ENCODE measurements at places on chromosomes 6 and 20.

GRCh38 chr6:5905431-5906339 lies 101.0 kb downstream of the NRN1 start:
- DNase-seq, result no peak

DNA sequence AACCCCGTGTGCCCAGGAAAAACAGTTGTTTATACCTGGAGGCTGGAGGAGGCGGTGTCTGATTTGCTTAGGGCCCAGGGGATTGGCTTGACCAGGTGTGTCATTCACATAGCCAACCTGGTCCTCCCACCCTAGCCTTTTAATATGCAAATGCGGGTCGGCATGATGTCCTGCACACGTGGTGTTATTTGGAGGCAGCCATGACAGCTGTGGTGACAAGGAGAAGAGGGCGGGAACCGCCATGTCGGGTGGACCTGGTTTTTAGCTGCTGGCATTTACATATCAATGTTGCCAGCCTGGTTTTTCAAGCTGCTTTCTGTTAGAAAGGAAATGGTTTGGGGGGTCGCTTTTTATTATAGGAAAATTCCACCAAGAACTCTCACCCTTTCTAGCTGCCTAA lies 291.4 kb upstream of the QKI start:
- no peak for DNase-seq

- no peak for DNase-seq
Observed at GRCh38 chr20:11170565-11170964, 496.8 kb upstream of the JAG1 start.

DNA sequence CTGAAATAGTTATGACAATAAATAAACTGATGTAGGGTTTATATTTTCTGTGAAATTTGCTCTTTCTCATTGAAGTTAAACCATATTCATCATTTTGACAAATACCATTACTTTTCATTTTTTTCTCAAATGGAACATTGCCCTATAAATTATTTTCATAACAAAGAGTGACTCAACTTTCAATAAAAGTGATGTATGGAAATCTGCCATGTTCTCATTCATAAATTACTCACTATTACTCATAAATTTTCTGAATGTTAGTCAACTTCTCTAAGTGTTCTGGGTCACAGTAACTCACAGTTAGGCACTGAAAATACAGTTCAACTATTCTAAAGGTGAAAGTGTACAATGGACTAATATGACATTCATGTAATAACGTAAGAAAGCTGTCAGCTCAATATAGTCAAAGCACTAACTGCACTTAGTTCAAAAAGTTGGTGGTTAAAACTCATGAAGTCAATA lies 19.0 kb upstream of the STX11 start:
- DNase-seq, result no peak

DNA sequence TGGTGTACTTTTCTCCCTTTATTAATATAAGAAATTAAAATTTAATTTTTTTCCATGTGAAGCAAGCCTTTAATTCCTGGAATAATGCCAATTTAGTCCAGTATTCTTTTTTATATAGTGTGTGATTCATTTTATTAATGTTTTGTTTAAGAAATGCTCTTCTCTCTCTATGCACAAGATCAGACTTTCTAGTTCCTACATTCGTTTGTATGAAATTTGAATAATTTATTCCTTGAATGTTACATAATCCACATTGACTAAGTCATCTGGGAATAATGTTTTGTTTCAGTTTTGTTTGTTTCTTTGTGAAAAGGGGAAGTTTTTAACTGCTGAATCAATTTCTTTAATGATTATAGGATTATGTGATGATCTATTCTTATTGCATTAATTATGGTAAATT lies 181.4 kb upstream of the ID4 start:
- DNase-seq, result no peak

DNA sequence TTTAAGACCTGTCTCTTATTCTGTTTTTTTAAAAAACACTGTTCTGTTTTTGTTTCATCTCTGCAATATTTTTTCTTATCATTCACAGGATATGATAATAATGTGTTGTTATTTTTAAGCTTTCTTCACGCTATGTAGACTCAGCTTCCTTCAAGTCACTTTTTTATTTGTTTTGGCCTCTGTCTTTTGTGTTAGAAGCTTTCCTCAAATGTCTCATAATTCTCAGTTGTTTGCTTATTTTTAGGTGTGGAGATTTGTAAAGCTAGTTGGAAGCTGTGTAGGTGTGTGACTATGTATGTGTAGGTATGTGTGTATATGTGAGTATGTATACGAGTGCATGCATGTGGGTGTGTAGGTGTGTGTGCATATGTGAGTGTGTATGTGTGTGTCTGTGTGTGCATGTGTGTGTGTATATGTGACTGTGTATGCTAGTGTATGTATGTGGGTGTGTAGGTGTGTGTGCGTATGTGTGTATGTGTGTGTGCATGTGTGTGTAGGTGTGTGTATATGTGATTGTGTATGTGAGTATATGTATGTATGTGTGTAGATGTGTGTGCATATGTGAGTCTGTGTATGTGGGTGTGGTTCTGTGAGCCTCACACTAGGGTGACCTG lies 16.3 kb upstream of the VEGFA start:
- no peak for DNase-seq

GRCh38 chr6:126232671-126233070 lies 107.2 kb upstream of the CENPW start:
- DNase-seq, result no peak

DNA sequence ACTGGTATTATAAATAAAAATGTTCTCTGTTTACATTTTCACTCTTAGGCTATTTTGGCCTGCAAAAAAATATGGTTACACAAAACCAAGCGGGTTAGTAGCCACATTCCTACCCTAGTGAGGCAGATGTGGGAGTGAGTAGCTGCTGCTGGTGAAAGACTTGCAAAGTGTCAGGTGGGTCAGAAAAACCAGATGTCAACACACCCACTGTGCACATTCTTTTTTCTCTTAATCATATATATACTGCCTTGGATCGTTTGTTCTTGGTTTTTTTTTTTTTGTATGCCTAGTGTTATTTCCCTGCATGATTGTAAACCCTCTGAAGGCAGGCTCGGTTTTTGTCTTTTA lies 68.0 kb upstream of the TFB1M start:
- no peak for DNase-seq

DNA sequence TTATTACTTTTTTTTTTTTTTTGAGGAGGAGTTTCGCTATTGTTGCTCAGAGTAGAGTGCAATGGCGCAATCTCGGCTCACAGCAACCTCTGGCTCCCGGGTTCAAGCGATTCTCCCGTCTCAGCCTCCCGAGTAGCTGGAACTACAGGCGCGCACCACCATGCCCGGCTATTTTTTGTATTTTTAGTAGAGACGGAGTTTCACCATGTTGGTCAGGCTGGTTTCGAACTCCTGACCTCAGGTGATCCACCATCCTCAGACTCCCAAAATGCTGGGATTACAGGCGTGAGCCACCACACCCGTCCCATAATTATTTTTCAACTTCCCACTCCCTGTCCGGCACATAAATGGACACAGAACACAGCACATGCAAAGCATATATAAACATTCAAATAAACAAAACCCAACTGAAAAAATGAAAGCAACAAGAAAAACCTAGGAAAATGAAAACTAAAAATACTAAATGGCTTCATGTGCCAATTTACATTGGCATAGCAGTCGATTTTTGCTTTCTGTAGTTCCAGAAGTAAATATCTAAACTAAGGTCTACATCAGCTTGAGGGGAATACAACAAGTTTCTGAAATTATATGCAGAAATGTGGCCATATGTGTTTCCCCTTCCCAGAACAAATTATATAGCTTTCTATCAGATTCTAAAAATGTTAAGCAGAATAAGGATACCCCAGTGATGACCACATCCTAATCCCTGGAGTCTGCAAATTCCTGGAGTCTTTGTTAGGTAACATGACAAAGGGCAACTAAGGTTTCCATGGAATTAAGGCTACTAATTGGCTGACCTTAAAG lies 113.9 kb downstream of the HFE start:
- no peak for DNase-seq

GRCh38 chr6:147463651-147464050 lies 44.8 kb upstream of the SAMD5 start:
- DNase-seq, result no peak

- DNase-seq, result no peak
Observed at GRCh38 chr6:134669485-134669884, 280.4 kb downstream of the ALDH8A1 start.

DNA sequence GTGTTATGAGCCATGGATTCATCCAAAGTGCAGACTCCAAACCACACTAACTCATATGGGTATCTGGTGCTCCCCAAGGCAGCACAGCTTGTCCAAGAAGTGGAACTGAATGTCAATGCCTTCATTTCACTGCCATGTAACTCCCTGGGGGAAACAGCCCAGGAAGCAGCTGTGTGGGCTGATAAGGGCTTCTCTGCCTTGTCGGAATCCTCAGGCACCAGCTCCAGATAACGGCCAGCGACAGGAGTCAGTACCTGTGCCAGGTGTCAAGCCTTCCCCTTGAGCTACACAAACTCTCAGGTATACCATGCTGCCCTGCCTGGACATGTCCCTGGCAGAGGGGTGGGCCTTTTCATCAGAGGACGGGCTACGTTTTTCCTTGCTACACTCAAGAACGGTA lies 751.9 kb upstream of the CHD6 start:
- DNase-seq, result no peak

GRCh38 chr6:91486200-91486599 lies 899.3 kb upstream of the MAP3K7 start:
- no peak for DNase-seq

- DNase-seq, result no peak
Observed at GRCh38 chr6:79605061-79605460, 26.1 kb upstream of the SH3BGRL2 start.

GRCh38 chr6:74976026-74976425 lies 229.8 kb downstream of the COL12A1 start:
- no peak for DNase-seq

GRCh38 chr20:32512047-32512385 lies 73.1 kb downstream of the NOL4L start:
- DNase-seq, result no peak

DNA sequence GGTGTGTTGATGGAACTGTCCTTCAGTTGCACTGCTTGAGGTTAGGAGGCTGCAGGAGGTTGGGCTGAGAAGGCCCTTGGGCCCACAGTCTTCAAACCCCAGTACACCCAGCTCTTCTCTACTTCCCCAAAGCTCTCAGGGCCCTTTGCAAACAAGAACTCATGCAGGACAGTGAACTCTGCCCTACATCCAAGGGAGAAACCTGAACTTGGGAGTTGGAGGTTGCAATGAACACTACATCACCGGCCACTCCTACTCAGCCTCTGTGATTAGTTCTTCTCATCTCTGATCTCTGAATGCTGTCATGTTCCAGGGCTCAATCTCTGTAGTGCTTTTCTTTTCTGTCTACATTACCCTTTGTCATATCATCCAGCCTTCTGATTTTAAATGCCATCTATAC lies 148.5 kb upstream of the PDE7B start:
- DNase-seq, result no peak

GRCh38 chr6:4964675-4965561 lies 38.9 kb downstream of the RPP40 start:
- DNase-seq, result no peak

DNA sequence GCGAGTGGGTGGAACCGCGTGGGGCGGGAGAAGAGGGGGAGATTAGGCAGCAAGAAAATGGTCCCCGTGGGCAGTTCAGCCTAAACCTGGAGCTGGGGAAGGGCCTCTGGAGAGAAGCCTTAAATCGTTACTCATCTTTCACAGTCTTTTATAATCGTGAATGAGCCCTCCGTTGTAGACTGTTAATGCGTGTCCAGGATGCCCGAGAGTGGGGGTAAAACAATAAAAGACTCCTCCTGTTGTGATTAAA lies 11.0 kb upstream of the ELOVL5 start:
- no peak for DNase-seq

- DNase-seq, result no peak
Observed at GRCh38 chr6:34934516-34934915, 45.5 kb downstream of the ANKS1A start.

DNA sequence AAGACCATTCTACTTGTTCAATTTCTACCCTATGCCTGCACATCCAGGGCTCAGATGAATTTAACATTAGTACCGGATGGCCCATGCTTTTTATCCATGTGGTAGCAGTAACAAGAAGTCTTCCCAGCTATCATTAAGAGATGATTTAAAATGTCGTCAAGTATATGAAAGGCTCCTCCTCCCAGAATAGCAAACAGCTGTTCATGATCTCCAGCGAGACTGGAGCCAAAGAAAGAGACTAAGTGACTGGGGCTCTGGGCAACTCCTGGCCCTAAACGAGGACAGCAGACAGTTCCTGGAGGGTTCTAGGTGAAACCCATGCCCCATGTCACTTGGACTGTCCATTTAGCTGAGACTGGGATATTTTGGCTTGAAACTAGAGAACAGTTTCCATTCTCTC lies 160.8 kb downstream of the CDC5L start:
- no peak for DNase-seq

- DNase-seq, result no peak
Observed at GRCh38 chr6:90970672-90971071, 383.8 kb upstream of the MAP3K7 start.

- no peak for DNase-seq
Observed at GRCh38 chr20:48404598-48404997, 423.2 kb downstream of the PREX1 start.

- DNase-seq, result no peak
Observed at GRCh38 chr6:137893726-137894125, 26.7 kb downstream of the TNFAIP3 start.

DNA sequence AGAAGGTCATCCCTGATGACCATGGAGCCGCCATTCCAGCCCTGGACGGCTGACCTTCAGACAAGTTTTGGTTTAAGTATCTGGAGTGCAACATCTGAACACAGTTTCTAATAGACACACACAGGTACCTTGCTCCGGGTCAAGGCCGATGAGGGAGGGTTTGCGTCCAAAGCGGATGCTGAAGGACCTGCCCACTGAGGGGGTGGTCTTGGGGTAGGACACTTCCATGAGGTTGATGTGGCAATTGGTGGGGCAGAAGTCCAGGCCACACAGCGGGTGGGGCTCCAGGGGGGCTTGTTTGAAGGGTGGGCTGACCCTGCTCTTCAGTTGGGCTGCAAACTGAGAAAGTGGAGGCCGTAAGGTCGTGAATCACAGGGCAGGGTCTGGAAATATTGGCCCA lies 177.9 kb downstream of the PREX1 start:
- DNase-seq, result no peak

- DNase-seq, result no peak
Observed at GRCh38 chr6:27183060-27183832, 64.3 kb upstream of the PRSS16 start.

DNA sequence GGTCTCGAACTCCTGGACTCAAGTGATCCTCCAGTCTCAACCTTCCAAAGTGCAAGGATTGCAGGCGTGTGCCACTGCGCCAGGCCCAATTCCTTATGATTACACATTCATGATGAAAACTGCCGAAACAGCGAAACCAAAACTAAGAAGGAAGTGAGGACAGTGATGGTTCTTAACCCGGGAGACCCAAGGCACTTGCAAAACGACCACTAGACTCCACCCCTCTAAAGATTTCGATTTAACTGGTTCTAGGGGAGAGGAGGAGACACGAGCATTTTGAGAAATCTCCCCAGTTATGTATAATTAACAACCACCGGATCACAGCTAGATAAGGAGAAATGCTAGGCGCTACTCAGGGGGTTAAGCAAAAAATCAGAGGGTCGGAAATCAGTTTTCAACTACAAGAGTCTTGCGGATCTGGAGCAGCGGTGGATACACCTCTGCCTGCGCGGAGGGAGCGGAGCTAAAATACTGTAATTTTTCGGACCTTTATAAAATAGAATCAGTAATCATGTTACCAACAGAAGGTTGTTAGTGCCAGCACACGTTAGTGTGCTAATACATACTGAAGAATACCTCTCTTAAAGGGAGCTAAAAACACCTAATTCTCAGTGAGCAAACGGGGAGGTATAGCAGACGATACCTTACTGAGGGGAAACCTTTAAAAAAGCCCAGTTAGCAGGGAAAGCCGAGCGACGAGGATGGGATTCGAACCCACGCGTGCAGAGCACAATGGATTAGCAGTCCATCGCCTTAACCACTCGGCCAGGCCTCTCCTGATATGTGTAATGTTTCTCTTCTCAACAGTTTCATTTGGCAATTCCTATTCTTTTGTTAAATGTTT lies 60.0 kb upstream of the BTN3A2 start:
- peak; percentile 77 for DNase-seq

Data from CD4-positive, alpha-beta T cell treated with Interleukin-1 beta for 1 hour (primary cell).